Fibroblast of villous mesenchyme (primary cell): ENCODE measurements at places on chromosomes 6 and 20. TPM values are rescaled to one million over a fixed set of nuclear protein-coding genes. Genes with fewer than 3 reads are reported as not detected.
A peak's percentile ranks its signal among the peaks of the same experiment; 100 is the strongest.

GRCh38 chr20:33640287-33640686 is 21.8 kb upstream of the C20orf144 start:
- peak; percentile 84 for DNase-seq

GRCh38 chr6:17768388-17768787 is 61.7 kb upstream of the NUP153 start:
- peak; percentile 29 for DNase-seq

DNA sequence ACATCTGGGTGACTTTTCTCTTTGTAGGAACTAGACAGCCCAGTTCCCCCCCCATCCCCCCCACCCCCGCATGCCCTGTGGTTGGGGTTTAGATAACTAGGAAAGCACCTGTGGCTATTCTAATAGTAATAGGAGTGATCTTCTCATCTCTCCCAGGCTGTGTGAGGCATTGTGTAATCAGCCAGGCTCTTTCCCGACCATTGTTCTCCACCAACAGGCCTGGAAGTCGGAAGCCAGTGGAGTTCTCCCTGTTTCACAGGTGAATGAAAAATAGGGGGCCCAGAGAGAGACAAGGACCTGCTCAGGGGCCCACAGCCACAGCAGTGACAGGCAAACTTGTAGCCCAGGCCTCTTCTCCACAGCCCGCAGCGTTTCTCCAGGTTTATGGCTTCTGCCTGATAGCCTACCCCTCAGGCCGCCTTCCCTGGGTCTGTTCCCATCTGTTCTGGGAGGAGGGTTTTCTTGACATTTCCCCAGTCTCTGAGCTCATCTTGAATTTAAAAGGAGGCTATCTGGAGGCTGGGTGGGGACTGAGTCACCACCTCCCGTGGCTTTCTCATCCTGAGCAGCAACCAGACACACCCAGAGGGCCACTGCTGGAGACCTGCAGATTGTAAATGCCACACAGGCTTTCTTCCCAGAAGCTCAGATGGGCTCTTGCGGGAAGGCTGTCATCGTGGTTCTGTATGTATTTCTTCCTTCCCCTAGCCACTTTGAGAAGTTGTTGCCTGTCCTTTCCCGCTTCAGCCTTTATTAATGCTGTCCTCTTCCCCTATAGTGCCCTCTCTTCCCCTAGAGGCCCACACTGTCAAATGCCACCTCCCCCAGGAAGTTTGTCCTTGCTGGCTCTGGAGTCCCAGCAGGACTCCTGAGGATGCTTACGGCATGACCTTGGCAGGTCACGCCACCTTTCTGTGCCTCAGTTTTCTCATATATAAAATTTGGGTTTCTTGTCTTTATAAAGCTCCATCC is 75.9 kb upstream of the MYL9 start:
- peak; percentile 93 for DNase-seq

DNA sequence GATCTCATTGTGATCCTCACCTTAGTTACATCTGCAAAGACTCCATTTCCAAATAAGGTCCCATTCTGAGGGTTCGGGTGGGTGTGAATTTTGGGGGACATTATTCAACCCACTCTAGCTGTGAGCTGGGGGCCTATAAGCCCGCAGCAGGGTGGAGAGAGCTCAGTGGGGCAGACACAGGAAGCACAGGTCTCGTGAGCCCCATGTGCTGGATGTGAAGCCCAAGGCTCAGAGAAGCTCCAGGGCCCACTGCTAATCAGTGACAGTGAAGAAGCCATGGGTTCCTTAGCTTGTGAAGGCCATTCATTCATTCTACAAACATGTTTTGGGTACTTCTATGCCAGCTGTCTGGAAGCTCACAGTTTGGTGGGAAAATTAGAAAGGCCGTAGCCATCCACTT is 47.5 kb downstream of the CHMP4B start:
- no peak for DNase-seq

- no peak for DNase-seq
Observed at GRCh38 chr6:90221403-90221802, 75.2 kb downstream of the BACH2 start.

- no peak for DNase-seq
Observed at GRCh38 chr6:56520218-56520617, 122.5 kb downstream of the DST start.

GRCh38 chr6:113949499-113949898 is 21.4 kb downstream of the HDAC2 start:
- DNase-seq: no peak

DNA sequence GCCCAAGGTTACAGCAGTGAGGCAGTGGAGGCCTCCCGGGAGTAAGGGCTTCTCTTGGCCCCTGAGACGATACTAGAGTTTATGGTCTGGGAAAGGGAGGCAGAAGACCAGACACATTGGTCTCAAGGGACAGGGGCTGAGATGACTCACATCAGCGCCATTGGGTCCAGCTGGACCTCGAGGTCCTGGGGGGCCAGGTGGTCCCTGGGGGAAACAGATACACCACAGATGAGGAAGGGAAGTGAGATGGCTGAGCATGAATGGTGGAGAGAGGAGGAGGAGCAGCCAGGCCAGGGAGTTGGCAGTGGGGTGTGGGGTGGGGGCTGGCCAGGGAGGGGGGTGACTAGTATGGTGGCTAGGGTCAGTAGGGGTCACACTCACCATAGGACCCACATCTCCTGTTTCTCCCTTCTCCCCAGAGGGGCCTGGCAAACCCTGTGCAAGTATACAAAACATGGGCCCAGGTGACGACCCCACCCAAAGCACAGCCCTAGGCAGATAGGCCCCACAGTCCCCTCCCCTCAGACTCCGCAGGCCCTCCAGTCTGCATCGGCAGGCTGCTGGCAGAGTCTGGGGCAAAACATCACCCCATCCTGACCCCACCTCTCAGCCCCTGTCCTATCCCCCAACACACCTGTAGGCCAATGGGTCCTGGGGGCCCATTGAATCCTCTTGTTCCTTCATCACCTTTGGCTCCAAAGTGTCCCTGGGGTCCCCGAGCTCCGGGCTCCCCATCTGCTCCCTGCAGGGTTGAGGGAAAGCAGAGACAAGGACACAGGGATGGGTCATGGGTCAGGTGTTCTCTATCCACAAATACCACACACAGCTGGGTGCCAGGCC is 21.9 kb downstream of the COL11A2 start:
- no peak for DNase-seq

GRCh38 chr6:66128656-66129055 is 421.6 kb upstream of the EYS start:
- DNase-seq: no peak

DNA sequence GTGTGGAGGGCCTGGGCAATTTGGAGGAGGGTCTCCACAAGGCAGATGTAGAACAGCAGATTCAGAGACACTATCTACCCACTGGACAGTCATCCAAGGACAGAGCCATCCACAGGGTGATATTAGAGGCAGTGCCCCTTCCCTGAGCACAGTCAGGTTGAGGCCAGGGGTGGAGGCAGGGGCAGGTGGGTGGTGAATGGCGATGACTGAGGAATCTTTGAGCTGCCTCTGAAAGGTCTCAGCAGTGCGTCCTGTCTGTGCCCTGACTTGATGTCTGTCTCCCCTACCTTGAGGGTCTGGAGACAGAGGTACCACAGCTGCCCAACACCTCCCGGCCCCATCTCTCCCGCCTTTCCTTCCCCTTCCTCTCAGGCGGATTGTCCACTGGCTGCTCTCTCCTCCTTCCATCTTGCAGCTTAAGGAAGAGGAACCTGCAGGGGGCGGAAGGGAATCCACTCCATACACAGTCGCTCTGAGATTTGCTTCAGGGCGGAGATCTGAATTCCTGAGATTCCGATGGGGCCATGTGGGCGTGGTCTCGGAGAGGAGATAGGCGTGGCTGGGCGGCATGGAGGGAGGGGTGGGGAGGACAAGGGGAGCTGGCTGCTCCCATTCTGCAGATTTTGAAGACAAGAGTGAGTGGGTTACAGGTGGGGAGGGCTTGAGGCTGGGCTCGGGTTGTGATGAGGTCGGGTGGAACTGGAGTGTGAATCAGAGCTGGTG is 1.7 kb downstream of the MUCL3 start:
- DNase-seq: peak; percentile 77

- no peak for DNase-seq
Observed at GRCh38 chr6:52566201-52566600, 10.7 kb downstream of the TRAM2 start.

DNA sequence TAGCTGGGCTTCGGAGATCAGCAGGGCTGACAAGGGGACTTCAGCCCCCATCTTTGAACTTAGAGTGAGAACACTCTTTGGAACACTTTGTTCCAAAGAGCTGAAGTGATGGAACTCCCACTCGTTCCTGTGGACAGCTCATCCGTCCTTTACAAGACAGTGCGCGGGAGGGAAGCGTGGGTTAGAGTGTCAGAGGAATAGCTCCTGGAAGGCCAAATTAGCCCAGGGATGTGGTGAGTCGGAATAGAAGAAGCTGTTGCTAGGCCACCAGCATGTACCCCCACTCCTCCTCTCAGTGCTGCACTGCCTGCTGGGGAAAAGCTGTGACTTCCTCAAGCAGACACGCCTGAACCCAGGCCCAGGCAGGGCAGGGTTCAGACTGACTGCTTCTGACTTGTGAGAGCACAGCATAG is 1.7 kb downstream of the SDCBP2 start:
- peak; percentile 90 for DNase-seq

- DNase-seq: no peak
Observed at GRCh38 chr6:20061952-20062351, 150.3 kb downstream of the MBOAT1 start.

DNA sequence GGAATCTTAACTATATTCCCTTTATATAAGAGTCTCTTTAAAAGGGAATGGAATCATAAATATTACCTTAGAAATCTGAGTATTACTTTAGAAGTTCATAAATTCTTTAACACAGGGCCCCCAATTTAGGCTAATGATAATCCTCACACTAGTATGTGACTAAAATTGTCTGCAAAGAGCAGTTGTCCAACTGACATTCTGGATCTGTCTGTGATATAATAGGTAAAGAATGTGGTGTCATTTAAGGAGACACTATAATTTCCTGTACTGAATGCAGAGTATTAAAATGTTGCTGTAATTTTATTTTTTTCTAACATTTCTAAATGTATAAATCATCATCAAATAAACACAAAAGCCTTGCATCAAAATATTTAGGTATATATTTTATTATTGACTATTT is 128.5 kb upstream of the DST start:
- DNase-seq: no peak

- no peak for DNase-seq
Observed at GRCh38 chr6:122669418-122669817, 59.2 kb downstream of the PKIB start.

DNA sequence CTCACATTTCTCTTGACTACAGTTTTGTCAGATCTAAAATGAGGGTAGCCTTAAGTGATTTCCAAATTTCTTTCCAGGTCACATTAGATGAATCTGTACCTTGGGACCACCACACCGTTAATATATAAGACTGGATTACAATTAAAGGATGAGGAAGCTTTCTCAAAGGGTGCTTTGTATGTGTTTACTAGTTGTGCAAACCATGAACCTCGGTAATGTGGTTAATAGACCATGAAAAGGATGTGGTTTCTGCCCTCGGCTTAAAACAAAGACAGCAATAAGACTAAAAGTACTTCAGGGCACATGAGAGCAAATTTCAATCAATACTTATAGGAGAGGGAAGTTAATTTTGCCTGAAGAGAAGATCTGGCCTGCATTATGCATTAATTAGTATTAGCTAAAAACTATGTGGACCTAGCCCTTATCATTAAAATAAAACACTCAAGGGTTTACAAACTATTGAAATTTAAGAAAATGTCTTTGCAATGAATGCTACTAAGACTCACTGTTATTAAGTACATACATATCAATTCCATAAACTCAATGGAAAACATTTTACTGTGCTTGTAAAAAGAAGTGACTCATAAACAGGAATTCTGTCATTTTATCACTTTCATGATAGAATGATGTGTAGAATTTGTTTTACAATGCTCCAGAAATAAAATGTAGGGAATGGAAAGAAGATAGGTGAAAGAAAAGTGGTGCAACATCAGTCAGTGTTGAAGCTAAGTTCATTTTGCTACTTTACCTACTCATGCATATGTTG is 936 bp upstream of the TMX4 start:
- DNase-seq: peak; percentile 55

DNA sequence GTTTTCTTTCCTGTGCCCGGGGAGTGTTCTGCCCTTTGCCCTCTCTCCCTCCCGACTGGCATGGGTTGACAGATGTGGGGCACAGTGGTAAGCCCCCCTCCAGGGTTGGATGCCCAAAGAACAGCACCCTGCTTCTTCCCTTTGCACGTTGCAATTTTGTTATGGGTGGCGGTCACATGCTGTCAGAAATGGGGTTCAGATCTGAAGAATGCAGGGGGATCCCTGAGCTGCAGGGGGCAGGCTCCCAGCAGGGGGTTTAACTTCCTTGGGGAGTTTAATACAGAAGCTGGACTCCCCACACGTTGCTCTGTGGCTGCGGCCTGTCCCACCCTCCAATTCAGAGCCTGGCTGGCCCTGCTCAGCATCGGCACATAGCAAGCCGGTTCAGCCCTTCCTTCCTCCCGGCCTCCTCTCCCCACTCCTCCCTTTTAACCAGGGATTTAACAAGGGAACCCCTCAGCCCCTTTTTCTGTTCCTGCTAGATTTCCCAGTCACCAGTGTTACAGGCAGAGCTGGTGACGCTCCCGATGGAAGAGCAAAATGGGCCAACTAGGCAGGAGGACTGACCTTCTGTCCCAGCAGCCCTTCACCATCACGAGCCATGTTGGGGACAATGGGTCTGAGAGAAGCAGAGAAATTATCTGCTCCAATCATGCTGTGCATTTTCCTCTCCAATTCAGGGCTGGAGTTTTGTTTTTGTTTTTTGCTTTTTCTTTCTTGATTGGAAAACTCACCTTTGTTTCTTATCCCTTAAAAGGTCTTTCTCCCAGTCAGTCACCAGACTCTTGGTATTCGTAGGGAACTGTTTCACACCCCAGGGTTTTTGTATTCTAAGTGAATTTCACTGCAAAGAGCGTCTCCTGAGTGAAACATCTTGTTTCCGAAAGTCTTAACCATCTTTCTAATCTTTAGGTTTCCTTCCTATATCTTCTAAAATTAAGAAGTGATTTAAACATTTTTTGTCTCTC is 6.8 kb downstream of the FOXF2 start:
- no peak for DNase-seq

- peak; percentile 18 for DNase-seq
Observed at GRCh38 chr6:129312880-129313279, 397.1 kb downstream of the ARHGAP18 start.

GRCh38 chr6:53347250-53347920 is 1.4 kb downstream of the ELOVL5 start:
- DNase-seq: peak; percentile 58

- no peak for DNase-seq
Observed at GRCh38 chr6:52364480-52365166, 2.7 kb downstream of the PAQR8 start.

The HAO1 gene
- total RNA-seq: not detected in 2 replicates

The SLC13A3 gene
- total RNA-seq: 1.6 and 4.3 TPM in 2 replicates

The SNAP91 gene
- under 0.01 TPM in 1 of 2 replicates, not detected in the other for total RNA-seq

The SERINC3 gene
- 90.5 and 136 TPM in 2 replicates for total RNA-seq

The DEFB124 gene
- total RNA-seq: not detected in 2 replicates

The CST5 gene
- total RNA-seq: not detected in 2 replicates

The FAM209B gene
- not detected in 2 replicates for total RNA-seq

The MOXD1 gene
- 15.1 and 25.4 TPM in 2 replicates for total RNA-seq

The SMPDL3A gene
- total RNA-seq: 13.4 and 21.3 TPM in 2 replicates

The CLVS2 gene
- total RNA-seq: not detected in 2 replicates

The VNN1 gene
- under 0.01 TPM in 2 replicates for total RNA-seq

The LAMP5 gene
- total RNA-seq: not detected in 2 replicates

The ID4 gene
- total RNA-seq: 2.2 and 4.2 TPM in 2 replicates
